Fibroblast of skin of left quadriceps (primary cell): ENCODE measurements at places on chromosomes 11 and 22.

GRCh38 chr11:17382046-17382728 lies 6.3 kb downstream of the KCNJ11 start:
- no peak for DNase-seq

- DNase-seq, result no peak
Measured at GRCh38 chr11:77211594-77212251, 83.7 kb downstream of the MYO7A start.

GRCh38 chr11:841981-842369 lies 354 bp downstream of the POLR2L start:
- no peak for DNase-seq

DNA sequence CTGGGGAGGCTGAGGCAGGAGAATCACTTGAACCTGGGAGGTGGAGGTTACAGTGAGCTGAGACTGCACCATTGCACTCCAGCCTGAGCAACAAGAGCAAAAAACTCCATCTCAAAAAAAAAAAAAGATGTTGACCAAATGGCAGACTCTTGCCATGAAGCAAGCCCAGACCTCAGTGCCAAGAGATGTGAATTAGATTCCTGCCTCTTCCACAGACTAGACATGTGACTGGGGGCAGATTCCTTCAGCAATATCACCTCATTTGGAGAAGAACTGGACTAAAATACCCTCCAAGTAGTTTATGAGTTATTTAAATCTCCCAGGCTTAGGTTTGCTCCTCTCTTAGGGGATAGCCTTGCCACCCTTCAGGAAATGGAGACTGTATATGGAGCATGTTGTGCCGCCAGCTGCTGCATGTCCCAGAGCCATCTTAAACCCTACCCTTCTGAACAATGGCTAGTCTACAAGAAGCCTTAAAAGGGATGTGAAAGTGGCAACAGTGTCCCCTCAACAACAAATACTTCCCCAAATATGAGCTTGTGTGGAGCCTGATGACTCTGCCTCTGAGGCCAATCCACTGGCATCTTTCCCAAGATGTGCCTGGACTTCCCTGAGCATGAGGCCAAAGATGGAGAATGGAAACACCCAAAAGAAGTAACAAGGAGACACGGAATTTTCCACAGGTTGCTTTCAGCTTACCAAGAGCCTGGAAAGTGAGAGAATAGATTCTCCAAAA lies 763 bp upstream of the MS4A7 start:
- DNase-seq, result no peak

- DNase-seq, result no peak
Measured at GRCh38 chr22:44692662-44693007, 9.4 kb upstream of the PRR5 start.

GRCh38 chr11:31092638-31093037 lies 276.9 kb downstream of the DCDC1 start:
- DNase-seq, result no peak

- no peak for DNase-seq
Measured at GRCh38 chr22:48880749-48881148, 946.9 kb downstream of the BRD1 start.

- DNase-seq, result no peak
Measured at GRCh38 chr22:27602390-27602789, 199.2 kb downstream of the MN1 start.

DNA sequence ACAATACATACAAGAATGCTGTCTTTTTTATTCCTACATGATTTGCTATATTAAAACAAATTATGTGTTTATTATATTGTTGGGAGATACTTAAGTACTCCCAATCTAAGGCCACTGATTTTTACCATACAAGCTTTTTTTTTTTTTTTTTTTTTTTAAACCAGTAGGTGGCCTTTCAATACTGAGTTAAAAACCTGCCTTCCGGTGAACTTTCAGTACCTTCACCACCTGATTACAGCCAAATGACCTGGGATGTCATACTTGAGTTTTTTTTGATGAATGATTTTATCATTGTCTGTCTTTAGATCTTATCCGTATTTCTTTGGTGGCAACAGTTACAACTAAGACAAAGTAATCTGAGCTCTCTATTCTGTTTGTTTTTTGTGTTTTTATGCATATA lies 94.0 kb upstream of the FOLH1 start:
- DNase-seq, result no peak

GRCh38 chr22:36465232-36466021 lies 16.0 kb downstream of the TXN2 start:
- peak; percentile 73 for DNase-seq

- no peak for DNase-seq
Measured at GRCh38 chr11:134585666-134586610, 173.9 kb upstream of the B3GAT1 start.

DNA sequence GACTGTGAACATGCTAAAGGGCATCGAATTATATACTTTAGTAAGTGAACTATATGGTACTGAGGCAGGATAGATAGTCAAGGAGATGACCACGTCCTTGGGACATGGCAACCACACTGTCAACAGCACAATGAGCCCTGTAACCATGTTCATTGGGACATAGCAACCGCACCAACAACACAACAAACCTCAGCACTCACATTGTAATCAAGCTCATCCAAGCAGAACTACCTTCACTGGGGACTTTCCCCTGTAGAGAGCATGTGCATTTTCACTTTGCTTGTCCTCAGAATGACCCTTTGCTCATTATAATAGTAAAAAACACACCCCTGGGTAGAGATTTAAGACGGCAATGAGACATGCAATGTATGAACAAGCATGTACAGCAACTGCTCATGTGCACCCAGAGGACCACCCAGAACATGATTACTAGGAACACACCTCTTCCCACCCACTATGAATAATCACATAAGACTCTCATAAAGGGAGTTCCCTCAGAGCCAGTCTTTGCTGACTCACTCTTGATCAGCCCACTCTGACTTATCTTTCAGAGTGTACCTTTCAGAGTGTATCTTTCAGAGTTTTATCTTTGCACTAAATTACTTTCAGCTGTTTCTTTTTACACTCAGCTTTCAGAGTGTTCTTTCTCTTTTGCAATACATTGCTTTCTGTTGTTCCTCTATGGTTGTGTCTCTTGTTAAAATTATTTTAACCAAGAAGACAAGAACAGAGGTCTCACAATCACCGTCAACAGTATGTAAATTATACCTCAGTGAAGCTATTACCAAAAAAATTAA lies 4.1 kb upstream of the PLAAT2 start:
- DNase-seq, result peak; percentile 75

DNA sequence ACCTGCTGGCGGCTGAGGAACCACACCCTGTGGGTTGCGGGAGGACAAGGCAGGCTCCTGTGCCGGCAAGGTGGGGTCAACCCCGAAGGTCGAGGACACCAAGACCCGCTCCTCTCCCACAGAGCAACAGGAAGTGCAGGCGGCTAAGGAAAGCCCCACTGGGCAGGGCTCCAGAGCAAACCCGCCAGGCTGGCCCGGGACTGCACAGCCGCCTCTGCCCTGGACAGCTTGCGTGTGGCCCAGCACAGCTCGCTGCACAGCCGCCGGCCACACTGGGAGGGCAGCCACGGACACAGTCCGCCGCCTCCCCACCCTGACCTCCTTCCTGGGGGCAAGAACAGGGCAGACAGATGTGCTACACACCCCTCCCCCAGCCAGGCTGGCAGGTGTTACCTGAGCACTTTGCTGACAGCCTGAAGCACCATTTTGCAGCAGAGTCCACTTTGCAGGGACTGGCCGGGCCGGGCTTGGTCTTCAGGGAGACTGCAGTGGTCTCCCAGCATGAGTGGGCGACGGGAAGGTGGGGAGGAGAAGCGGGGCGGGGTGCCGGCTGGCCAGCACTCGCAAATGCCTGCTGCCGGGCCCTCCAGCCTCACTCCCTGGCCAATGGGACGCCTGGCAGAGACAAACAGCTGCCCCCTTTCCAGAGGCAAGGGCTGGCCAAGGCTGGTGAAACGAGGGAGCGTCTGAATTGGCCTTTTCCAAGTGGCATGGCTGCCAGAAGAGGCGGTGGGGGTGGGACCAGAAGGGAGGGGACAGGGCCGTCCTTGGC lies at the start of gene MOB2:
TSS of gene MOB2 (minus strand) at position 726 of the 772 bp plus-strand sequence. CDS start at position 503, 223 bp downstream.
- DNase-seq, result no peak

DNA sequence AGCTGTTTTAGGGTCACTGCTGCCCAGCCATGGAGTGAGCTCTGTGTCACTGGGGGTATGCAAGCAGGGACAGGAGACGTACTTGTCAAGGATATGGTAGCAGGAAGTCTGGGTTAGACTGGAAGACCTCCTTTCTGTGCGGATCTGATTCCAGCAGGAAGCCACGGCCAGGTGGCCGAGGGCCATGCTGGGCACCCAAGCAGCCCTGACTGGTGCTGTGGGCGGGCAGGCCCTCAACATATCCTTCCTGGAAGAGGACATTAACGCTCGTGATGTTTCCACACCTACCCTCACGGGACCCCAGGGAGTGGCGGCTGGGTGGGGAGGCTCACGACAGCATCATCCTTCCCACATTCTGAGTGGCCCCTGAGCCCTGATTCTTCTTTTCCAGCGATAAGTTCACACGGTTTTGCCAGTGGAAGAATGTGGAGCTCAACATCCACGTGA lies 8.7 kb upstream of the ANKRD13D start:
- DNase-seq, result no peak

- DNase-seq, result peak; percentile 27
Measured at GRCh38 chr11:8566613-8567210, 27.3 kb downstream of the STK33 start.
